AG04449 (cell line): ENCODE measurements at places on chromosomes 16 and 17.
A peak's percentile ranks its signal among the peaks of the same experiment; 100 is the strongest.

DNA sequence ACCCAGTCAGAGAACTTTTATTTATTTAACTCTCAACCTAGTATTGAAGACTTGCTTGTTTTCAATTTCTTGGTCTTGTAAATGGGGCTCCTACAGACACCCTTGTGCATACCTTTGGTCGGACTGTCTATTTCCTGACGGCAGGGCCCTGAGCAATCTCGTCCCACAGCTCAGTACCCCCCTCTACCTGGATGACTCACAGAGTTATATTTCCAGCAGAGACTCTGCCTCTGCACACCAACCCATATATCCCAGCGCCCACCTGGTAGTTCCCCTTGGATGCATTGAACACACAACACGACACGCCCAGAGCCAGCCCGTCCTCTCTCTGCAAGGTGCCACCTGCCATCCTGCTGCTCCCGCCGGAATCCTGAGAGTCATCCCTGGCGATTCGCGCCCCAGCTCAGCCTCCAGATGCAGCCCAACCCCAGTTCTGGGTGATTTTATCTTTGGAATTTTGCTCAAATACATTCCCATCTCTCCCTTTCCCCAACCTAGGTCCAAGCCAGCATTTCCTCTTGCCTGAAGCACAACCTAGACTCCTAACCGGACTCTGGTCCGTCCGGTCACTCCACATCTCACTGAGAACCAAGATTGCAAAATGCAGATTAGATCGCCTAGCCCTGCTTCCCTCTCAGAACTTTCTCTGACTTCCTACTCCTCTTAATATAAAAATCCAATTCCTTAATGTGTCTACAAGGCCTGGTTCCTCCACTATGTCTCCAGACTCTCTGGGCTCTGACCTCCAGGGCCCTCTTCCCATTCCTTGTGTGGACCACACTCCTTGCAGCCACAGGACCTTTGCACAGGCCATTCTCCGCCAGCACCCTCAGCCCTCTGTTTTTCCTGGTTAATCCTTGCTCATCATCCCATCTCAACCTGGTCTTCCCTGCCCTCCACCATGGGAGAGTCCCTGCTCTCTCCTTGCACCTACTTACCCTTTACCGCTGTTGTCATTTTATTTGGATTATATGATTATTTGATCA lies 129.2 kb downstream of the SEC14L1 start:
- DNase-seq: no peak

DNA sequence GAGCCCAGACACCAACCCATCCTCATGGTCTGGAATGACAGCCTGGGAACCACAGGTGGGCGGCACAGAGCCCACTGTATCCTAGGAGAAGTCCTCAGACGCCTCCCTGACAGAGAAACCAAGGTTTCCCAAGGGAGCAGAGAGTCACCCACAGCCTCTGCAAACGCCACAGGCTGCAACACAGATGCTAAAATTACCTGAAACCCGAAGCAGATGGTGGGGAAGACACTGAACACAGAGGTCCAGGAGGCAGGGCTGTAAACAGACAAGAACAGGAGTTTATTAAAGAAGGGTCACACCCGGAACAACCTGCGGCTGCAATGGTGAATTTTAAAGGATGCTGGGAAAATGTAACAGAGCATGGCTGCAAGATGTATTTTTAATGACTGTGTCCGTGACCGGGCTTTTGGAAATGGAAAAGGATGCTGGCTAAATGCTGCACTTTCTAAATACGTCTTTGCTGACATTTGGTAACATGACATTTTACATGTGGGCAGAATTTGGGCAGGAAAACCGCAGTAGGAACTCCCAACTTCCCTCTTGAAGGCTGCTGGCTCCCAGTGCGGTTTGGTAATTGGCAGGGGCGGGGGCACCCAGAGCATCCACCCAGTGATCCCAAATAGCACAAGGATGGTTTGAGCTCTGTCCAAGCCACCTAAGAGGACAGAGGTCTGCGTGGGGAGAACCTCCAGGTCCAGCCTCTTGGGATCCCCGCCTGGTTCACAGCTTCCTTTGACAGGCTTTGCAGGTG lies 13.1 kb downstream of the SLC38A8 start:
- no peak for DNase-seq

GRCh38 chr17:10668775-10669174 lies 11.7 kb upstream of the MYH3 start:
- DNase-seq: peak; percentile 36

DNA sequence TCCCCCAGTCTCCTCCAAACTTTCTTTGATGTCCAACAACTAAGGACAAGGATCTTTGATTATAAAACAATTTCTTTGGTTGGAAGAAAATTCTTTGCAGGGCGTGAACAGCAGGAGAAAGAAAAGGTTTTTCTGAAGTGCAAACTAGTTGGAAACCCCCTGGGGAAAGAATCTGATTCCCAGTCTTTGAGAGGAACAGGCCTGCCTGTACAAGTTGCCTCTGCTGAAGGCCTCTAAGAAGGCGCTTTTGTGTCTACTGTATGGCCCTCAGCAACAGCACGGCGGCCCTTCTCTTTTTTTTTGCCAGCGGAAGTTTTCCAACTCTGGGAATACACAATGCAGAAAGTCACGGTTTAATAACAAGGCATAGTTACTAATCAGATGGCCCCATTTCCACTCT lies 14.0 kb downstream of the RNF43 start:
- DNase-seq: no peak

- DNase-seq: no peak
Observed at GRCh38 chr17:69732272-69732918, 317.9 kb downstream of the MAP2K6 start.
